Urothelium cell line (cell line): ENCODE measurements at places on chromosomes 1 and 21.
A peak's percentile ranks its signal among the peaks of the same experiment; 100 is the strongest.

- no peak for DNase-seq
Measured at GRCh38 chr1:9866836-9867235, 43.1 kb upstream of the CLSTN1 start.

- DNase-seq, result no peak
Measured at GRCh38 chr21:44713846-44714245, 2.5 kb upstream of the TSPEAR start.

DNA sequence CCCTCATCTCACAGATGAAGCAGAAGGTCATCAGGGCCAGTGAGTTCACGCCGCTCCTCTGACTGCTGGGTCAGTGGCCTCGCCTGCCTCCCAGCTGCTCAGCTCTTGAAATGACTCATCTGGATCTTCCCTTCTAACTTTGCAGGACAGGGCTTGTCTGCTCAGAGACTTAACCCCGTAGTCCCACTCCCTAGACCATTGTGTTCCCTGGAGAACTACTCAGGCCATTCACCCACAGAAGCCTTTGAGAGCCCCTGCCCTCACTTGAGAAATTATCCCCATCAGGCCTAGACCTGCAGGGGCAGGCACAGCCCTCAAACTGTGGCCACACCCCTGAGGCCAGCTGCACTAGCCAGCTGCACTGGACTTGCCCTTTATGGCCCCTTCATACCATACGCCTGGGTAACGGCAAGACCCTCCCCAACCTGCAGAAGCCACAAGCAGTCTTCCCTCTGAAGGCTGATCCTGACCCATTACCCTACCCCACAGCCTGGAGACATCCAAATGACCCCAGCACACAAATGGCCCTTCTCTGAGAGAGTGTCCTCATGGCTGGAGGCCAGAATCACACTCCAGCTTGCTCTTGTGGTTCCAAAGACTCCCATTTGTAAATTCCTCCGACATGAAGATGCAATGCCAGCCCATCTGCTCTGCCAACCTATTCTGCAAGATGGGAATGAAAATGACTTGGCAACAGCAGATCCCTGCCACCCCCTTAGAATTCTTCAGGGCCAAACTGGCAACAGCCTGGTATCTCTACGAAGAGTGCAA is 33.2 kb downstream of the RCSD1 start:
- DNase-seq, result peak; percentile 72

DNA sequence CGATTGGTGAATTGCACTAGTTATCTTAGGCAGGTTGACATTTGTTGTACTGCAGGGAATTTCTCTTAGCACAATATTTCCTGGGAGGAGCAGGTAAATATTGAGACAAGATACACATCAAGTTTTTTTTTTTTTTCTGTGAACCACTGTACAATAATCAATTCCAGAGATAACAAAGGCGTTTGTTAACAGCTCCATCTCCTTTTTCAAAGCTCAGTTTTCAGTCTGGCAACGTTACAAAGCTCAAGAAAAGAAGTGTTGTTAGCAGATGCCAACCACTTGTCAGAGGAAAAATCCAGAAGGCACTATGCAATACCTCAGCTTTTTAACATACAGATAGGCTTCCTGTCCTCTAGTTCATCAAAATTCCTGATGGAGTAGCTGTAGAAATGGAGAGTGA is 40.9 kb upstream of the DAB1 start:
- no peak for DNase-seq

DNA sequence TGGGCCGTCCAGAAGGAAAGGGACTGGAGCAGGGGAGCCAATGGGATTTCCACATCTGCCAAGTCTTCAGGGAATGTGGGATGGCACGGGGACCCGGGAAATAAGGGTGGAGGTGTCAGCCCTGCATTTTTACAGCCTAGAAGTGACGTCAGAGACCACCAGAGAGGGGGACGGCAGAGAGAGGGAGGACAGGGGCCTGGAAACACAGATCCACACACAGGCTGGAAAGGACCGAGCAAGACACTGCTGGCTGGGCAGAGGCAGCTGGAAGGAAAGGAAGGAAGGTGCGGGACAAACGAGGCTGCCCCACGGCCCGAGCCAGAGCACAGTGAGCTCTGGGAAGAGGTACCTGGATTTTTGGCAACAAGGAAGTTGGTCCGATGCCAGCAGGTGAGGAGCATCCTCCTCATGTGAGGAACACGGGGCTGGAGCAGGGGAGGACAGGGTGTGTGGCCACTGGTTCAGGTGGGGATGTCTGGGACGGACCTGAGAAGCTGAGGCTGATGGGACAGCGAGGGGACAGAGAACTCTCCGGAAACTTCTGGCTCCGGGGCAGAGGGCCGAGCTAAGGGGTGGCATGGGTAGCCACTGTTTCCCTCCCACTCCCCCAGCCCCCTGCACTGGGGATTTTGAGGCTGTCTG is 138.3 kb downstream of the PGBD5 start:
- no peak for DNase-seq

- no peak for DNase-seq
Measured at GRCh38 chr21:33229099-33229783, 497 bp upstream of the IFNAR2 start.

DNA sequence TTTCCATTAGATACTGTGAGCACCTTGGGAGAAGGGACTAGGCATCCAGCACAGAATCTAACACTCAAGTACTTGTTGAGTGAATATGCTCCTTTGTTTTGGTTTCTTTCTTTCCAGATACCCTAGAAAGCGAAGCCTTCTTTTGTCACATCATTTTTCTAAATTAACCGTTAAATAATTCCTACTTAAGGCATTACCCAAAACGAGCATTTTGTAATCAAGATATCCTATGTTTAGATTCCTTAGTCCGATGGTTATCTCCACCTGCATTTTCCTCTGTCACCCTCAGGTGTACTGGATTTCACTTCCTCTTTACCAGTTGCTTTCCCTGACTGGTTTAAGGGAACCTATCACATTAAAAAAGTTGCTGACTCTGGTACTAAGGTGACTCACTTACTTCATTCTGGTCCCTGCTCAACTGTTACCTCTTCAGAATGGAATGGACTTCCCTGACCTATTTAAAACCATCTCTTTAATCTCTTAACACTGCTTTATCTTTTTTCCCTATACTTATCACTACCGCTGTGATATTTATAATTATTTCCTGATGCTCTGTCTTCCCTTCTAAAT is 3.2 kb downstream of the B3GALNT2 start:
- DNase-seq, result no peak

- no peak for DNase-seq
Measured at GRCh38 chr21:45941717-45942546, 39.6 kb upstream of the COL6A1 start.

DNA sequence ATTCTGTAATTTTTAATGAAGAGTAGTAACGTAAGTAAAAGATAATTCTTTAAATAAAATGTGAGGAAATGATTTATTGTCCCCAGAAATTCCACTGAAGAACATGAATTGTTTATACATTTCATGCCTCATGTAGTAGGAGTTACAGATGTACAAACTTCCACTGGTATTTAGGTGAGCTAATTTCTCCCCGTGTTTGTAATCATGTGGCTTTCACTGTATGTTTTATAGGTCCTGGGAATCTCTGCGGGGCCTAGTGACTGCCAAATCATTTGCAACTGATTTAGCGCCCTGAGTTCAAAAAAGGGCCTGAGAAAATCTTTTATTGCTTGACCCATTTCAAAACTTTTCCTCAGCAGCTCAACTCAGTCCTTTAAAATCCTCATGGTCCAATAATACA is 30.5 kb upstream of the FASLG start:
- no peak for DNase-seq

DNA sequence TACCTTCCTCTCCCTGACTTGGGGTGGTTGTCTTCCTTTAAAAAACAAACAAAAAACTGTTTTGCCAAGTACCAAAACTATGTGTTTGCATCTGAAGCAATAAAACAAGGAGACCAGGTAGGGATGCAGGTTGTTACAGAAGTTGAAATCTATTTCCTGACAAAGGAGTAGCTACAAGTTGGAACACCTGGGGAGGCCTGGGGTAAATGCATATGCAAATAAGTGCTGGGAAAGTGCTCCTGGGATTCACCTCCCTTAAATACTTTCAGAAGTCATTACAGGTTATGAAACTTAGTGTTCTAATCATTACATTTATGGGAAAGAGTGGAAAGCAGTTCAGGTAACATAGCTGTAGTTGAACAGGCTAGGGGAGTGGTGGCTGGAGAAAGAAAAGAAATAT is 1.9 kb upstream of the TSNAX start:
- no peak for DNase-seq

DNA sequence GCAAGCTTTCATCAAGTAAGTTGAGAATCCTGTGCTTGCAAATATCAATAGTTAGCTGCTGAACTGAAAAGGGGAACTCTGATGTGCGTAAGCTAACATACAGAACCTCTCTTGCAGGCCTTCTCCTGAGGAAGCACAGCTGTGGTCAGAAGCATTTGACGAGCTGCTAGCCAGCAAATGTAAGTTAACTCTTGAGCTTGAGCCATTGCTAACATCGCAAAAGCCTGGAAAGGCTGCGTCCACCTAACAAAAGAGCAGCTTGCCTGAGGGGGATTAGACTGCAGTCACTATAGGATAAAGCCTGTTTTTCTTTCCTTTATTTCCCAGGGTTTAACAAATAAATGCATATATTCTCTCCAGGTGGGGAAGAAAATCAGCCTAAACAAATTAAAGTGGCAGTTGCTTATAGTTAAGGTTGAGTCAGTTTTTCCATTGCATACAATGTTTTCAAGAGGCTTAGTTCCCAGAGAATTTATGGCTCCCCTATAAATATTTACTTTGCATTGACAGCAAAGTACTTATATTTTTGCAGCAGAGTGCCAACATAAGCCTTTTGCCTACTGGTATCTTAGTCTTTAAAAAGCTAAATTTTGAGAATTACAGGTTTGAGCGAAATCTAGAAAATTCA is 1.5 kb downstream of the RGS2 start:
- DNase-seq, result no peak

- DNase-seq, result no peak
Measured at GRCh38 chr1:245301162-245301580, 146.4 kb downstream of the KIF26B start.

GRCh38 chr1:119653839-119654170 is 5.7 kb upstream of the ZNF697 start:
- no peak for DNase-seq

DNA sequence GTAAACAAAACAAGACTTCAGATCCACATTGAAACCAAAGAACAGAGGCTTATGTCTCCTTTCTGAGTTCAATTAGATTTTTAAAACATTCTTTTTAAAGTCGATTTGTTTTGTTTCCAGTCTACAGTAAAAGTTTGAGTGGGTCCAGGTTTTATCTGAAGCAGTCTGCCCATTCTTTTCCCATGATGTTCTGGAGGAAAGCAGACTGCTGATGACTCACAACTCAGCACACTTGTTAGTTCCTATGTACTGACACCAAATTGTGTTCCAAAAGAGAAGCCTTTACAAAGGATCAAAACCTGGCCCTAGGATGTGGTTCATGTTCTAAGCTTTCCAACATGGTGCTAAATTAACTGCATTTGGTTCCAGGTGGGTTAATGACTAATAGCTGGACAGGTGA is 11.4 kb upstream of the CCN1 start:
- no peak for DNase-seq

GRCh38 chr1:225842074-225842473 is 32.1 kb downstream of the EPHX1 start:
- no peak for DNase-seq

GRCh38 chr1:221858818-221859611 is 117.1 kb upstream of the DUSP10 start:
- DNase-seq, result peak; percentile 29

DNA sequence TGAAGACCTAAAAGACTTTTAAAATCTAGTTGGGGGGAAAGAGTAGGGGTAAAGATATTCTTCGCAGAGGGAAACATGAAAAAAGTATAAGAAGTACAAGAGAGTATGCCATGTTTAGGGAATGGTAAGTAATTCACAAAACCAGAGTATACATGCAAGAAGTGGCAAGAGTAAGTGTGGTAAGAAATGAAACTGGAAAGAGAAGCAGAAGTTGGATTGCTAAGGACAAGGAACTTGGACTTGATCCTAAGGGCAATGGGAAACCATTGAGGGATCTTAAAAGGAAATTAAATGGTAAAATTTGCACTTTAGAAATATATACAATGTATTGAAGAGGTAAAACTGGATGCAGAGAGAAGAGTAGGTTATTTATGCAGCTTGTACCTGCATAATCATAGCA is 9.2 kb upstream of the ZNF644 start:
- no peak for DNase-seq

DNA sequence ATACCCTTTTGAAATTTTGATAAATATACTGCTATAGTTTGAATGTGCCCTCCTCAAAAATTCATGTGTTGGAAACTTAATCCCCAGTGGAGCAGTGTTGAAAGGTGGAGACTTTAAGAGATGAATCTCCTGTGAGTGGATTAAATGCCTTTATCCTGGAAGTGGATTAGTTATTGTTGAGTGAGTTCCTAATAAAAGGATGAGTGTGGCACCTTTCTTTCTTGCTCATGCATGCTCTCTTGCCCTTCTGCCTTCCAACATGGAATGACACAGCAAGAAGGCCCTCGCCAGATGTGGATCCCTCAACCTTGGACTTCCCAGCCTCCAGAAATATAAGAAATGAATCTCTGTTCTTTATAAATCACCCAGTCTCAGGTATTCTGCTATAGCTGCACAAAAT is 51.8 kb downstream of the CD160 start:
- DNase-seq, result no peak

DNA sequence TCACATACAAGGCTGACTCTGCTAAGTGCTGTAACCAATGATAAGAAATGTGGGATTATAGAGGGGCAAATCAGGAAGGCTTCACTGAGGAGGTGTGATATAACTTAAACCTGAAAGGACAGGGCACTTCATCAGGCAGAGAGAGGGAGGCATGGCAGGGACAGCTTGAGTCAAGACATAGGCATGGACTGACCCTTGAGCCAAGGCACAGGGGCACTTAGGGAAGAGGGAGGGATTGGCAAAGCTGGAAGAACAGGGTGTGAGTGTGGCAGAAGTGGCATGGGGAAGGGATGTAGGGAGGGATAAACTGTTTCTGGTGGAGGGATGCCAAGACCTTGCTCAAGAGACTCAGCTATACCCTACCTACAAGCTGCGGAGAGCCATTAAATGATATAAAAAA is 81.3 kb downstream of the PLXNA2 start:
- DNase-seq, result no peak

DNA sequence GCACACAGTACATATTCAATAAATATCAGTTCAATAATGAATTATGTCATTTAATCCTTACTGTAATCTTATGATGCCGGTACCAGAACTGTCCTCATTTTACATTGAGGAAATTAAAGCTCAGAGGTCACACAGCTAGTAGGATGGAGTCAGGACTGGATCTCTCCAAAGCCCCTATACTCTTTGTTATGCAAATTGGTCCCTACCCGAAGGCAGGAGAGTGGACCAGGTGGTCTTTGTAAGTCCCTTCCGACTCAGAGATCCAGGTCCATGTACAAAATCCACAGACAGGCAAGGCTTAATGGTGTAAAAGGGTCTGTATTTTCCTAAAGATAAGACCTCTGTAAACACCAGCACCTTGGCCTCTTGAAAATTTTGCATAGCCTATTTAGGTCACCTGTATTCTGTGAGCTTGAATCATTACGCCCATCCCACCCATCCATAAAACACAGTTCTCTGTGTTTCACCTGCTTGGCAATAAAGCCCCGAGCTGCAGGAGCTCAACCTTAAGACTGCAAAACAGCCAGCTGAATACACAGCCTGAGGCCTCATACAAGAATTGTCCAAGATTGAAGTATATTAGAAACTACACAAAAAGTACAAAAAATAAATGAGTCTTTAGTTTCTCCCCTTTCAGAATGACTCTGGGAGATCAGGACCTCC is 41.7 kb downstream of the PLXNA2 start:
- DNase-seq, result no peak

- DNase-seq, result no peak
Measured at GRCh38 chr1:46599059-46599970, 4.8 kb downstream of the MKNK1 start.
